ENCODE measurements at places on chromosomes 5 and 9.
A peak's percentile ranks its signal among the peaks of the same experiment; 100 is the strongest.

DNA sequence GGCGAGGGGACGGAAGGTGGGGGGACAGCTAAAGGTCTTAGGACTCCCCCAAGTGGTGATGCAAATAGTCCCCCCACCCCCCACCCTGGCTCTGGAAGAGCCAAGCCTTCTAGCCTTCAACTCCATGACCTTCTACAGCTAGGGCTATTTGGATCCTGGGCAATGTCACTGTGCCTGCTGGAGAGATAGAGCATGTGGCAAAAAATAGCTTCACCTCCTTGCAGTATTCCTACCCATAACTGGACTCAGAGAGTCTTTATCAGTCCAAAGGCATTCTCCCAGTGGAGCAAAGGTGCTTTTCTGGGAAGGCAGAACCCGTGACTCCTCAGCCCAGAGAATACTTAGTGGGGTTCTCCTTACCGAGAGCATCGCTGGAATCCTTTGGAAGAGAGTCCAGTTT is 48.9 kb upstream of the PPARGC1B start:
- no peaks in the 10 kb centered on the region for H3K27me3 ChIP-seq
- H3K27ac ChIP-seq, result no peak overlapping the region
- no peak for DNase-seq
- H3K4me1 ChIP-seq, result no peaks in the 10 kb centered on the region
- H3K36me3 ChIP-seq, result no peaks in the 10 kb centered on the region
- no peak overlapping the region for H3K4me3 ChIP-seq

DNA sequence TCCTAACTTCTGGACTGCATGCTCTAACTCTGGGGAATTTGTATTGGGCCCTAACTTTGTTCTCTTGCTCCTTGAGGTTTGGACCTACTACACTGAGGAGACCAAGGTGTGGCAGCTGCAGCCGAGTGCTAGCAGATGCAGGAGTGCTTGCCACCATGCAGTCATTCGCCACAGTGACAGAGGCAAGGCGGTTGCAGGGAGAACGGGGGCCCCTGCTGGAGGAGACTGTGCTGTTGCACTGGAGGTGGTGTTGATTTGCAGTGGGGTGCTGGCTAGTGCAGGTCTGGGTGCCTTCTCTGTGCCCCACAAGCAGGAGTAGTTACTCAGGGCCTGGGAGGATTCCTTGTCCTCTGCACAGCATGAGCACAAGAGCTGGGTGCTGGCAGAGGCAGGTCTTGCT is 22.4 kb upstream of the DIRAS2 start:
- no peaks in the 10 kb centered on the region for H3K27me3 ChIP-seq
- no peak for DNase-seq
- H3K36me3 ChIP-seq, result no peaks in the 10 kb centered on the region
- H3K4me3 ChIP-seq, result no peak overlapping the region
- no peaks in the 10 kb centered on the region for H3K4me1 ChIP-seq

DNA sequence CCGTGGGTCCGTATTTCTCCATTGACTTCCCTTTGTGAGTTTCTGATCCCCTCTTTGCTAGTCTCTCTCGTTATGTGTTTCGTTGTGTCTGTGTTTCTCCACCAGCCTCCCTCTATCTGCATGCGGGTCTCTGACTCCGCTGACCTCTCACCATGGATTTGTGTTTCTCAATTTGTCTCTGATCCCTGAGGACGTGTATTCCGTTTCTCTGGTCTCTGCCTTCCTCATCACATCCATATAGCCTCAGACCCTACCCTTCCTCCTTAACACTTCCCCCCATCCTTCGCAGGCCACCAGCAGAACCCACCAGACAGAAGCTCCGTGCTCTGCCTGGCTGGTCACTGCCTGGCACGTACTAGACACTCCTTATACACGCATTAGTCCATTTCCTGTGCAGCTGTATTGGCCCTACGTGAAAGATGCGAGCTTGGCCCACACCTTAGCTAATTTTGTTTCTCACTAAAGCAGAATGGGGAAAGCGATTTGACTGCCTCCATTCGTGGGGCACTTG is 631 bp downstream of the B4GALT7 start:
- H3K36me3 ChIP-seq, result peaks cover 10% of the 10 kb centered on the region
- no peak for DNase-seq
- H3K27me3 ChIP-seq, result no peaks in the 10 kb centered on the region
- peak overlapping the region; percentile 65 for H3K27ac ChIP-seq
- H3K4me3 ChIP-seq, result peak overlapping the region; percentile 79

- H3K4me1 ChIP-seq, result no peaks in the 10 kb centered on the region
- H3K27ac ChIP-seq, result no peak overlapping the region
- no peaks in the 10 kb centered on the region for H3K27me3 ChIP-seq
Observed at GRCh38 chr5:82931110-82931509, 146.1 kb downstream of the TMEM167A start.

- H3K27ac ChIP-seq, result no peak overlapping the region
- H3K4me1 ChIP-seq, result no peaks in the 10 kb centered on the region
- no peak overlapping the region for H3K4me3 ChIP-seq
- H3K27me3 ChIP-seq, result no peaks in the 10 kb centered on the region
Observed at GRCh38 chr5:128613766-128614165, 75.7 kb upstream of the FBN2 start.
